Fibroblast of pulmonary artery (primary cell): ENCODE measurements at places on chromosomes 12 and 14.

GRCh38 chr12:112283546-112283945 lies 98.7 kb downstream of the HECTD4 start:
- DNase-seq: no peak

GRCh38 chr12:96502477-96502876 lies 13.1 kb downstream of the CFAP54 start:
- peak; percentile 38 for DNase-seq

GRCh38 chr12:106436164-106436563 lies 78.6 kb downstream of the POLR3B start:
- DNase-seq: peak; percentile 6

DNA sequence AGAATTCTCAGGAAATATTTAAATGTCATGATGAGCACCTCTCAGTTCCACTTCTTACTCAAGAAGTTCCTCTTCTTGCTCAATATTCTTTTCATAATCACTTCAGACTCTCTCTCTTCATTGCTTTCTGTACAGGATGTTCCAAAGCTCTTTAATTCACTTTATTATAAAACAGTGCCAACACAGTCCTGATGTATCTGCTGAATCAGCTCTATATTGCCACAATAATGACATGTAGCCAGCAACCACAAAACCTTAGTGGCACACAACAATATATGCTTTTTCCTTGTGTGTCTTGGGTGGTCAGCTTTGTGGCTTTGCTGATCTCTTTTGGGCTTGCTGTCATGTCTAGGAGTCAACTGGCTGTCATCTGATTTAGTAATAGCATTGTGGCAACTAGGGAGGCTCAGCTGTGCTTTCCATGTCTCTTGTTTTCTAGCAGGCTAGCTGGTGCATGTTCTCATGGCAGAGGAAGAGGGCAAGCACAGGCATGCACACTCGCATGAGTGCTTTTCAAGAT lies 52.8 kb upstream of the SLC2A13 start:
- DNase-seq: no peak

DNA sequence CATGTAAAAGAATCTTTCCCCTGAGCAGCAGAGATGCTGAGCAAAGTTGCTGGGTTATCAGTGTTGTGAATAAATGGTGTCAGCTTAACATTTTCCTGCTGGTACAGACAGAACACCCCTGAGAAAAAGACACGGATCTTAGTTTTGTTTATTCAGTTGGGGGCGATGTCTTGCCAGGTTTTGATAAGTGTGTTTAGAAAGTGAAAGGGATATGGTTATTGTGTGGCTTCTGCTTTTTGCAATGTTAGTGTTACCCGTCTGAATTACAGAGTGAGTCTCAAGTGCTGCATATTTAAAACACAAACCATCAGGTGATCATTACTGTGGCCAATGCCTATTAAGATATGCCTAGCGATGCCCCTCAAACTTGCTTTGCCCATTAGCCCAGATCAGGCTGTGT lies 864.6 kb upstream of the SEL1L start:
- no peak for DNase-seq

- DNase-seq: no peak
Measured at GRCh38 chr14:50057331-50057730, 59.0 kb downstream of the VCPKMT start.

- DNase-seq: no peak
Measured at GRCh38 chr12:80200414-80200813, 101.1 kb downstream of the OTOGL start.

- no peak for DNase-seq
Measured at GRCh38 chr14:100537446-100538350, 49.5 kb downstream of the BEGAIN start.

- DNase-seq: no peak
Measured at GRCh38 chr14:23436327-23437132, 1.1 kb upstream of the MYH7 start.

DNA sequence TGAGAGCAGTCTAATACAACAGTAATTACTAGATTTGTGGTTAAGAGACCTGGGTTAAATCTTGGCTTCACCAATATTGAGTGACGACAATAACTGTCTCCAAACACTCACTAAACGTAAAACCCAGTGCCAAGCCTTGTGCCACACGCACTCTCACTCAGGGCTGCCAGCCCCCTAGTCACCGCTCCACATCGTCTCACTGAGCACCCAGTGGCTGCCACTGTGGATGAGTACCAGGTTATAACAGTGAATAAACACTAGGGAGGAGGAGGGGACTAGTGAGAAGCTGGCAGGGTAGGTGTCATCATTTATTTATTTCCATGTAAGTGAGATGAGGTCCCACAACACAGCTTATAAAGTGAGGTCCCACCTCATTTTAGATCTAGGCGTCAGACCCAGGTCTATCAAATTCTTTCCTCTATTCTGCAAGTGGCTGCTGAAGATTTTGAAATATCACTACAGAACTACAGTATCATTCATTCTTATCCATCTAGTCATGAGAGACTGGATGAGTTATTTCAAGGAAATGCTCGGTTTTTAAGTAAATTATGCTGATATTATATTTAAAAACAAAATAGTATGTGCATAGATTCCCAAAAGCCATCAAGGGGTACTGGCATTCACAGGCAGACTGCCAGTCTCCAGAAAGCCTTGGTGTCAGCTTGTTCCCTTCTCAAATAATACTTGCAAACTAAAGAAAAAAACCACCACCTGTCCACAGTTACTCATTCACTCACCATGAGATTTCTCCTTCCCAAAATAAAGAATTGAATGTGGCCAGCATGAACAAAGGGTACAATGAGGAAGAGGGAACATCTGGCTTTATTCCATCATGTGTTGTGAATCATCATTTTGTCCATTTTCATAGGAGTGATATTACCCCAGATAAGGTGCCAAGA lies 84.0 kb downstream of the PTPN21 start:
- peak; percentile 43 for DNase-seq

DNA sequence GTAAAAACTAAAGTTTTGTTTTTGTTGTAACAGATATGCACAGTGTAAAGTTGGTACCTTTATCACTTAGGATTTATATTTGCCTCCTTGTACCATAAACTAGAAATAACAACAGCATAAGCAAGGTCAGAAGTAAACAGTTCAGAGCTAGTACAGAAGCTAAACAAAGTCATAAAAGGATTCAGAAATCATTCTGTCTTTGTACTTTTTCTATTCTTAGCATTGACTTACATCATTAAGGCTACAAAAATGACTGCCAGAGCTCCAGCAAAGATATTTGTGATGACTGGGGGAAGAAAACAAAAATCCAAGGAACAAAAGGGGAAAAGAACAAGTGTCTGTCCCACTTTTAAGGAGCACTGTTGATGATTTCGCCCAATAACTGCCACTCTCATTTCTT lies 347.2 kb downstream of the CCDC91 start:
- DNase-seq: no peak

DNA sequence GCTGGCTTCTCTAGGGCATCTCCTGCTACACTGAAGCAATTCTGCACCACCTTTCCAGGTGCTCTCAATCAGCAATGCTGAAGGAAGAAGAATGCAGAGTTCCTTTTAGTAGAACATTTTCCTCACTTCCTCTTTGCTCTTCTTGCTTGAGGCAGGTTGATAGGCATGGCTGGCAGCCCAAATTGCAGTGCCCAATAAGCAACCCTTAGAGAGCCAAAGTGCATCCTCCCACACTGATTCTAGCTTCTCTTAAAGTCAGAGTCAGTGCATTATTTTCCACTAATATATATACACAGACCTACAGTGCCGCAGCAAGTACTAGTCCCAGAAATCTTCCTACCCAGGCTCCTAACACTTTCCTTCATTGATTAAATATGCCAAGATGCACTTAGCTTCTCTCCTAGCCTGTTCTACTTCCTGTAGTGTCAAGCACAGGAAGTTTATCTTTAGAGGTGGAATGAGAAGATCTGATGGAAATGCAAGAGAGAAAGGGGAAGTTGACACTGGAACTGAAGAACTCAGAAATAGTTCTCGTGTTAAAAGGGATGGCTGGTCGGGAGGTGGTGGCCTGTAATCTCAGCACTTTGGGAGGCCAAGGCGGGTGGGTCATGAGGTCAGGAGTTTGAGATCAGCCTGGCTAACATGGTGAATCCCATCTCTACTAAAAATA lies 132.7 kb downstream of the SSPN start:
- no peak for DNase-seq

GRCh38 chr14:76768671-76769500 lies 7.6 kb downstream of the VASH1 start:
- no peak for DNase-seq
